ENCODE measurements at places on chromosomes 1 and 21.

DNA sequence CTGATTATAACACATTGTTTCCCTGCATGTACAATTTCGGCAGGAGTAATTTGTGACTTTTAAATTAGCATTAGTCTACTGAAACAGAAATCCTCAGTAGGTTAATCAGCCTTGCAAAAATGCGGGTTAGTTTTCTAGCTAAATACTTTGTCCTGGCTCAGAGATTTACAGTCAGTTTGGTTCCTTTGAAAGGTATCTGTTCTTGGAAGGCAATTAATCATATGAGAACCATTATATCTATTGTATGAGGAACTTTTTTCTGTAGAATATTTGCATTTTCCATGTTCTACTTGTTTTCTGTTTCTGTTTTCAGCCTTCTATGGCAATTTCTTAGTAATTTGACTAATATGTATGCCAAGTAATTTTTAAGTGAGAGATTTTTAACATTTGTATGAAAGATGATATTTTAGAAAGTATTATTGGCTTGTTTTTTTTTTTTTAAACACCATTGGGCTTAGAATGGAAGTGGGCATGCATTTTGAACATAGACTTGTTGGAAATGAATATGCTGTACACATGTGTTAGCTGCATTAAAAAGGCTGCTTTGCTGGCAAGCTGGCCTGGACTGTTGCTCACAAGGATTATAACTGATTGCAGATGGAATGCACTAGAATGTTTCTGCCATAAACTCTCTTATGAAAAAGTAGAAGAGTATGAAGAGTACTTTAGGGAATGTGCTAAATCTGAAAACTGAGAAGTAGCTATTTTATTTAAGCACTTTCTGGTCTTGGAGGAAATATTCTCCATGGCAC, 26.2 kb downstream of the KIF1B start:
- DNase-seq: peak; percentile 48

DNA sequence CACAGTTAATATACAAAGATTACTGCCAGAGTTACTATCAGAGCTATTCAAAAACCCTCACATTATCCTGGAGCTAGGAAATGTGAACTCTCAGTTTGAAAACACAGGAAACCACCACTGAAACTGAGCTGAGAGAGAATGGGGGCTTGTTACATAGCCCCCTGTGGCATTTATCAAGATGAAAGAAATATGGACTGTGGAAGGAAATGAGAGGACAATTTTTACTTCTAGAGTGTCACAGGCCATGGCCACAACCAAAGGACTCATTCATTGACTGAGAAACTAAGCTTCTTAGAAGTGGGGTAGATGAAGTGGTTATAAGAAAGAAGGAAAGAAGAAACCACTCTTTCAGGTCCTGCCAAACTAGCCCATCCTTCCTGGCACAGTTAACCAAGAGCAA, 25.3 kb downstream of the DSTYK start:
- no peak for DNase-seq

GRCh38 chr1:214493126-214493796, 58.1 kb downstream of the PTPN14 start:
- DNase-seq: no peak

DNA sequence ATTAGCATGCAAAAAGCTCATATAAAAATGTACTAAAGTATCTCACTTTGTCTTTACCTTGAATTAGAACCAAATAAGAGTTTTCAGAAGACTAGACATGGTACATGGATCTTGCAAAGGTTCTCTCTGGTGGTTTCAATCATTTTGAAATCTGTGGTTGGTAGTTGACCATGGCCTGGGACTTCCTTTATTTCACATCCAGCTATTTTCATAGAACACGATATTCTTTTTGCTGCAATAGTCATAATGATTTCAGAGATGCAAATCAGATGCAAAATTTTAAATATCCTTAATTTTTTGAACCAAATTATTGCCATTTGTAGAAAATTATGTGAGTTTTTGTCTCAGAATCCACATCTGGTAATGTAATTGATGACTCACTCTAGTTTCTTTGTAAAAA, 375.1 kb upstream of the ZP4 start:
- no peak for DNase-seq

- no peak for DNase-seq
These were observed 87.3 kb upstream of the CTTNBP2NL start for GRCh38 chr1:112308716-112309115.

DNA sequence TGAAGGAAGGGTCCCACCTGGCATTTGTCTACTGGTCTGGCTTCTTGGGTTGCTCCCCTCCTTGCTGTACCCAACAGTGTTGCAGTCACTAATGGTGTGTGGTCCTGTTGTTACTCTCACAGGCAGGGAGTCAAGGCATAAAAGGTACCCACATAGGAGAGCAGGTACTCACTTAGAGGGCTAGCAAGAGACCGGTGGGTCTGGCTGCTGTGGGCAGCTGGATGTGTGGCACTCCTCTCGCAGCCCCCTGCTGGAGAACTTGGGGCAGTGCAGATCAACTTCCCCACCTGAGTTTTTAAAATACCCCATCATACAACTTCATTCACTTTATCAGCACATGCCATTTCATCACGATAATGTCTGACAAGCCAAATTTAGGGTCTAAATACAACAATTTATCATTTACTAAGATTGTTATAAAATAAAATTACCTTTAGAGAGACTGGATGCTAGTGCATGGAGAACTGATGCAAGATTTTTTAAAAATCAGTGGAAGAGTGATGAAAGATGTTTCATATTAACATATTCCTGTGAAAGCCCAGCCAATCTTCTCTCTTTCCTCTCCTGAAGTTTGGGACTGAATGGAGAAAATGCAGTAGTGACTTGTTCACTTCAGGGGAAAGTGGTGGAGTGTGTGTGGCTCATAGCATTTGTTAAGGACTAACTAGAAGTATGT, 42.8 kb downstream of the ACP6 start:
- peak; percentile 0 for DNase-seq

DNA sequence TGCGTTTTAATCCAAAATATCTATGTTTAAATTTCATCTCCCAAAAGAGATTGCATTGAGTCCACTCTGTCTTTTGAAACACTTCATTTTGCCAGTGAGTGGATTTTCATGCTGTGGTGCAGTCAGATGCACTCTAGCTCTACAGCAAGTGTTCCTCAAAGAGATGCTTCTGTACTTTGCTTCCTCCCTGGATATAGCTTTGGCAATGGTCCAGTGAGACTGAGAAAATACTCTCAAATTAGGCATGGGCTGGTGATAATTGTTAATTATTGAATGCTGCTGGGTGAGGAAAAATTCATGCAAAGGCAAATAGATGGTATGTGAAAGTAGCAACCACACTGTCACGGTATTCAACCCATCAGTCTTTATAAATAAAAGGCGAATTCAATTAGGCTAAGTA, 396.9 kb downstream of the ADGRL2 start:
- DNase-seq: no peak

- peak; percentile 8 for DNase-seq
These were observed 38.0 kb downstream of the KCTD3 start for GRCh38 chr1:215605011-215605621.

GRCh38 chr1:7719468-7720094, 51.5 kb upstream of the VAMP3 start:
- no peak for DNase-seq

DNA sequence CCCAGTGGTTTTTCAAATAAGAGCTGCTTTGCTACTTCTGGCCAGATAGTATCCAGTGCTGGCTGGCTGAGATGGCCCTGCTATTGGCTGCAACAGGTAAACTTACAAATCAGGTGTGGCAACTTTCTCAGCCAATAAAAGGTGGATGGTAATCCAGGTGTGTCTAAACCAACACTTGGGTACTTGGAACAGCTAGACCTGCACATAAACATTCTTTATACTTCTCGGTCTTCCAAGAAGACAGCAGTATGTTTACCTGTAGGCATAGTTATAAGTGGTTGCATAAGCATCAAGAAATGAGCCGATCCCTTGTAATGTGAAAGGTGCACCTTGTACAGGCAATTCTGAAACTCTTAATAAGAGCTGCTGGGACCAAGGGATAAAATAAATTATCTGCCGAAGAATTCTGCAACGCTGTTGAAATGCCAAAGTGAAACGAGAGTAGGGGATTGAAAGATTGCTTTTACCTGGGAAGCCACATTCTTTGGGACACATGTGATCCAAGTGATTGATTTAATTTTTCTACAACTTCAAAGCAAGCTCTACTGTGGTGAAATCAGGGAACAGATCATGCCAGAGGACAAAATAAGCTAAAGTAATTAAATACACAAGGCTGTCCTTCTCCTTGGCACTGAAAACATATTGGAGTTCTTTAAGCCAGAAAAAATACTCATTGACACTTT, at the start of gene CLDN8:
TSS of gene CLDN8 (minus strand) at position 57 of the 683 bp plus-strand sequence. CDS start 172 bp downstream, outside the sequence.
- no peak for DNase-seq

GRCh38 chr1:229035748-229036082, 235.2 kb upstream of the RAB4A start:
- DNase-seq: no peak

DNA sequence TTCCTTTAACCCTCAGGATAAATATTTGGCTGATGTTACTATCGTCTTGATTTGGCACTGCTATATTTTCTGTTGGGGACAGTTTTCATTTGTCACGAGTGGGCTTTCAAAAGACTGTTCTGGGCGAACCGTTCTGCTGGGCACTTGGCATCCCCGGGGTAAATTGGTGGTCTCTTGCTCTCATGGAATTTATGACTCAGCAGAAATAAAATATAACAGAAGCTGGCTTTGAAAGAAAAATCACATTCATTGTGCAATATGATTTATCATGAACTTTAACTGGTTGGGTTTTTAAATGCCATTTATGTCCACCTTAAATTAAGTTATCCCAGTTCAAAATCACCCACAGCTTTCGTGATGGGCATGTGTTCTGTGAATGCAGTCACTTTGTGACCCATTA, 147.3 kb downstream of the KAZN start:
- no peak for DNase-seq

GRCh38 chr1:1917995-1918900, 831 bp downstream of the TMEM52 start:
- no peak for DNase-seq

- no peak for DNase-seq
These were observed 15.3 kb downstream of the RCAN1 start for GRCh38 chr21:34599534-34600101.

DNA sequence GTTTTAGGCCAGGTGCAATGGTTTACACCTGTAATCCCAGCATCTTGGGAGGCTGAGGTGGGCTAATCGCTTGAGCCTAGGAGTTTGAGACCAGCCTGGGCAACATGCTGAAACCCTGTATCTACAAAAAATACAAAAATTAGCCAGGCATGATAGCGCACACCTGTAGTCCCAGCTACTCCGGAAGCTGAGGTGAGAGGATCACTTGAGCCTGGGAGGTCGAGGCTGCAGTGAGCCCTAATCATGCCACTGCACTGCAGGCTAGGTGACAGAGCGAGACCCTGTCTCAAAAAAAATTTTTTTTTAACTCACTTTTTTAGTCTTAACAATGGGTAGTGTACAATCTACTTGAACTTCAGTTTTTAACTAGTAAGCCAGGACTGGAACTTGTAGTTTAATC, 137.5 kb downstream of the HS2ST1 start:
- DNase-seq: no peak

- no peak for DNase-seq
These were observed 8.7 kb downstream of the CTXND2 start for GRCh38 chr1:150895618-150896017.

GRCh38 chr1:155182052-155182550, 8.5 kb downstream of the TRIM46 start:
- DNase-seq: no peak

GRCh38 chr21:34537838-34538237, 25.8 kb upstream of the KCNE1 start:
- DNase-seq: no peak

- no peak for DNase-seq
These were observed 14.3 kb downstream of the XCL2 start for GRCh38 chr1:168529518-168529917.

GRCh38 chr21:28754127-28754611, 238.5 kb downstream of the LTN1 start:
- peak; percentile 97 for DNase-seq

DNA sequence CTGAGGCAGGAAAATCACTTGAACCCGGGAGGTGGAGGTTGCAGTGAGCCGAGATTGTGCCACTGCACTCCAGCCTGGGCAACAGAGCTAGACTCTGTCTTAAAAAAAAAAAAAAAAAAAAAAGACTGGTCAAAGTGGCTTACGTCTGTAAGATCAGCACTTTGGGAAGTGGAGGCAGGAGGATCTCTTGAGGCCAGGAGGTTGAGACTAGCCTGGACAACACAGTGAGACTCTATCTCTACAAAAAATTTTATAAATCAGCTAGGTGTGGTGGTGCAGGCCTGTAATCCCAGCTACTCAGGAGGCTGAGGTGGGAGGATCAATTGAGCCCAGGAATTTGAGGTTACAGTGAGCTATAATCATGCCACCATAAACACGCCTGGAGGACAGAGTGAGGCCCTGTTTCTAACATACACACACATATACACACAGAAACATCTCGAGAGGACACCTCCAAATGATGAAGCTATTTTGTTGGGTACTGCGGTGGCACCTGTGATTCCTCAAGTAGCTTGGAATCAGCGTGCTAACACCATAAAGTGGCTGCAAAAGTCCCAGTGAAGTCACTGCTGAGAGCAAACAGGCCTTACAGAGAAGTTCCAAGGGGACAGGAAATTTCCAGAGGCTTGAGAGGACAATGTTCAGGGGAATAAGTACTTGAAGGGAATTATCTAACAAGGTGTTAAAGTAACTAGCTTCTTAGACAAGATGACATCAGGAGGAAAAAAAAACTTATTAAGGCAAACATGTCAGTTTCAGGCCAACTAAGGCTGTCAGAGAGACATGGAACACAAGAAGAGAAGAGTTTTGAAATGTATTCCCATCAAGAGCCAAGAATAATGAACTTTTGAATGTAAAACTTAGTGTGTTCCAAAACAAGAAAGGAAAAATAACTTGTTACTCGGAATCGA, 1.3 kb downstream of the NADK start:
- no peak for DNase-seq

DNA sequence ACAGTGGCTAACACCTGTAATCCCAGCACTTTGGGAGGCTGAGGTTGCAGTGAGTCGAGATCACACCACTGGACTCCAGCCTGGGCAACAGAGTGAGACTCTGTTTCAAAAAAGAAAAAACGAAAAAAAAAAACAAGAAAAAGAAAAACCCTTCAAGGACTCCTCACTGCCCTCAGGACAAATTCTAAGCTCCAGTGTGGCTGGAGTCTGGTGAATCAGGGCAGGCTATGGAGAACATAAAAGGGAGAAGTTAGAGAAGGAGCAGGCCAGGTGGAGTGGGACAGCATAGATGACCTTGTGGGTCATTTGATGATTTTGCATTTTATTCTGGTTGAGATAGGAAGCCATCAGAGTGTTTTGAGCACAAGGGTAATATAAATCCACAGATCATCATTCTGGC, 12.5 kb upstream of the UAP1 start:
- DNase-seq: no peak
